ENCODE measurements at places on chromosomes 3 and 15.

GRCh38 chr3:33808559-33808958 is 10.1 kb downstream of the PDCD6IP start:
- no peak for DNase-seq

- no peak for DNase-seq
These were observed 32.2 kb downstream of the NECTIN3 start for GRCh38 chr3:111103807-111104206.

GRCh38 chr3:46705751-46706552 is 4.8 kb downstream of the TMIE start:
- no peak for DNase-seq

DNA sequence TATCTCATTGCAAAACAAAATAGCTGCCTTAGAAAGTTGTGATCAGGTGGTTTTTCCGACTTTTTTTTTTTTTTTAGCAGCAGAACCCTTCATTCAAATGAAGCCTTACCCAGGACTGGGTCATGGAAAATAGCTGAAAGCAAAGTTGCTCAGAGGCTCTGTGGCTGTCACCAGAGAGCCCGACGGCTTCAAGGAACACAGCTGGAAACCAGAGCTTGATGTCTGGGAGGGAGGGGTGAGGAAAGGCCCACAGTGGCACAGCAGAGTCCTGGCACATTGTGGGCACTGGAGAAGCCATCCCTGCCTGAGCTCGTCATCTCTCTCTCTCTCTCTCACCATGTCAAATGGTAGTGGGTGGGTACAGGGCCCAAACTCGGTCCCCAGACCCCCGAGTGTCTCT is 77.5 kb downstream of the RPN1 start:
- no peak for DNase-seq
